Adipocyte (in vitro differentiated cells): ENCODE measurements at places on chromosomes 1 and 21.

DNA sequence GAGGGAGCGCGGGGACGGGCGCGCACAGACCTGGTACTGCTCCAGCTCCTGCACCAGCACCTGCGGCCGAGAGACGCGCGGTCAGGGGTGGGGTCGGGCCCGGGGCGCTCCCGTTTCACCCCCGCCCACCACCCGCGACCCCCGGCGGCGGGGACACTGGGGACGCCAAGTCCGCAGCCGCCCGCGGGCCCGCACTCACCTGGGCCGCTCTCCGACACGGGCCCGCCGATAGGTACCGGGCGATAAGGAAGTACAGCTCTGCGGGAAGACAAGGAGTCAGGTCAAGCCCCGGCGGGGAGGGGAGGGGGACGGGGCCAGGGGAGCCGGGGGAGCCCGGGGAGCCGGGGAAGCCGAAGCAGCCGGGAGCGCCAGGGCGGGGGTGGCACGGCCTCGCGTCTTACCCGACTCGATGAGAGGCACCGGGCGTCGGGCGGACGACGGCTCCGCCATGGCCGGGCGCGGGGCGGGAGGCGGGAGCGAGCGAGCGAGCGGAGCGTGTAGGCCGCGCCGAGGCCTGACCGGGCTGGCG, 326 bp downstream of the BRWD1 start:
- DNase-seq = no peak

DNA sequence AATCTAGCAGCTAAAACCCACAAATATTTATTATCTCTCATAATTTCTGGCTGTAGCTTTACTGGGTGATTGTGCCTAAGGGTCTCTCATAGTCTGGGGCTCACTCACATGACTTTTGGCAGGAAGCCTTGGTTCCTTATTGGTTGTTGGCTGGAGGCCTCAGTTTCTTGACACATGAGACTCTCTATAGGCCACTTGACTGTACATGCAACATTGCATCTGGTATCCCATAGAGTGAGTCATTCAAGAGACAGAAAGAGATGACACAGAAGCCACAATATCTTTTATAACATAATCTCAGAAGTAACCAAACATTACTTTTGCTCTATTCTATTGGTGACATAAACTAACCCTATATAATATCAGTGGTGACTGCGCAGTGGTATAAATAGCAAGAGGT, 128.5 kb upstream of the HNRNPU start:
- DNase-seq = no peak

- no peak for DNase-seq
These were observed 472 bp upstream of the USP25 start for GRCh38 chr21:15729346-15729673.

DNA sequence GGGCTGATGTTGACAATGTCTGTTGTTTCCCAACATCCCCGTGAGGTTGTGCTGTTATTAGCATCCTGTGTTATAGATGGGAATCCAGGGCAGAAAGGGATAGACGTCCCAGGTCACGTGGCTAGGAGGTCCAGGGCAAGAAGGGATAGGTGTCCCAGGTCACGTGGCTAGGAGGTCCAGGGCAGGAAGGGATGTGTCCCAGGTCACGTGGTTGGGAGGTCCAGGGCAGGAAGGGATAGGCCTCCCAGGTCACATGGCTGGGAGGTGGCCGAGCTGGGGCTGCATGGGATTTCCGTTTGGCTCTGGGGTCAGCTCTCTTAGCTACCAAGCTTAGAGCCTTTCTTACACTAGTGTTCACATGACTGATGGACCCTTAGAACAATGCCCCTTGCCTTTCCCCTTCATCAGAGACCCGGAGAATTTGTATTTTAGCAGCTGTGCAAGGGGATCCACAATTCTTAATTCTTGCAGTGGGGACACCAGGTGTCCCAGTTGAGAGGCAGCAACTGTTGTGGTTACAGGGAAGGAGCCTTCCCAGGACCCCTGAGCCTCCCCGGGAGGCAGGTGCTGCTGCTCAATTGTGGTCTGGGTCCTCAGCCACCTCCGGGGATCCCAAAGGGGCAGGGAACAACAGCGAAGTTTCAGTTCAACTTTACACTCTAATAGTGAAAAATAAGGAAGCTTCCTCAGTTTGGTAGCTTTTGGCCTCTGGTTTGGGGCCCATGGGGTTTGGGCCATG, 69.2 kb downstream of the UMODL1 start:
- DNase-seq = no peak
